ENCODE measurements at places on chromosomes 4 and X.
A peak's percentile ranks its signal among the peaks of the same experiment; 100 is the strongest.

DNA sequence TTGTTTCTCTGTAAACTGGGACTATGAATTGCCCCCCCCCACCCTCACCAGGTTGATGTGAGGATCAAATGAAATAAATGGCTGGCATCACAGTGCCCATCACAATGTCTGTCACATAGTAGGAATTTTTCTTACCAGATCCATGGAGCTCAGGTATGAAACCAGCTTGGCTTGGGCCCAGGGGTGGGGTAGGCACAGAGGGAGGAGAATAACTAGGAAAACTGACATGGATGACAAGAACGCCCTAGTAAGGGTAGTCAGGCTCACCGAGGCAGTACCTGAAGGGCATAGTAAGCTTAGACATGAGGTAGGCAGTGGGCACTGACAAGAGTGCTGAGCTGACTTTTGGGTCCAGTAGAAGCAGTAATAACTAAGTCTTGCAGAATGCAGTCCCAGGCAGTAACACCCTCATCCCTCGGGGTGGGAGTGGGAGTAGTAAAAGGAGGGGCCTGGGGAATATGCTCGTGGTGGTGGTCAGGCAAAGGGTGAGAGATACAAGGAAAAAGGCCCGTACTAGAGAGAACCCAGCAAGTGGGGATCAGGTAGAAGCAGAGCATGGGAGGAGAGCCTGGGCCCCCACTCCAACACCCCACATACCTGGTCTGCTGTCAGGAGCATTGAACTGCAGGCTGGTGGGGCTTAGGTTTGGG, 155.9 kb upstream of the PJA1 start:
- no peak for DNase-seq
- no peak overlapping the region for H3K4me3 ChIP-seq
- H3K27ac ChIP-seq = no peak overlapping the region
- H3K27me3 ChIP-seq = no peaks in the 10 kb centered on the region
- no peaks in the 10 kb centered on the region for H3K36me3 ChIP-seq
- no peaks in the 10 kb centered on the region for H3K4me1 ChIP-seq

- H3K27ac ChIP-seq = peak overlapping the region; percentile 98
- peaks cover 20% of the 10 kb centered on the region for H3K4me1 ChIP-seq
- no peaks in the 10 kb centered on the region for H3K27me3 ChIP-seq
- DNase-seq = no peak
- H3K4me3 ChIP-seq = no peak overlapping the region
- H3K36me3 ChIP-seq = no peaks in the 10 kb centered on the region
Measured at GRCh38 chr4:2714061-2714770, 41.9 kb downstream of the TNIP2 start.

GRCh38 chr4:36841583-36842326, 402.8 kb upstream of the NWD2 start:
- DNase-seq = no peak
- no peaks in the 10 kb centered on the region for H3K27me3 ChIP-seq
- H3K27ac ChIP-seq = no peak overlapping the region
- no peaks in the 10 kb centered on the region for H3K4me1 ChIP-seq
- H3K36me3 ChIP-seq = no peaks in the 10 kb centered on the region
- H3K4me3 ChIP-seq = no peak overlapping the region

DNA sequence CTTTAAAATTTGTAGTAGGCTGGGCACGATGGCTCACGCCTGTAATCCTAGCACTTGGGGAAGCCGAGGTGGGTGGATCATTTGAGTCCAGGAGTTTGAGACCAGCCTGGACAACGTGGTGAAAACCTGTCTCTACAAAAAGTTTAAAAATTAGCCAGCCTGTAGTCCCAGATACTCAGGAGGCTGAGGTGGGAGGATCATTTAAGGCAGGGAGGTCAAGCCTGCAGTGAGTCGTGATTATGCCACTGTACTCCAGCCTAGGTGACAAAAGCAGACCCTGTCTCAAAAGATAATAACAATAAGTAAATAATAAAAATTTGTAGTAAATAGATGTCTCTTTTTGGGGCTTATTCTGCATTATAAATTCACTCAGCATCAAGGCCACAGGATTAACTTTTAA, 118.5 kb downstream of the IRF2 start:
- H3K27me3 ChIP-seq = no peaks in the 10 kb centered on the region
- peaks cover 7% of the 10 kb centered on the region for H3K36me3 ChIP-seq
- H3K4me3 ChIP-seq = no peak overlapping the region
- peak overlapping the region; percentile 87 for H3K27ac ChIP-seq

DNA sequence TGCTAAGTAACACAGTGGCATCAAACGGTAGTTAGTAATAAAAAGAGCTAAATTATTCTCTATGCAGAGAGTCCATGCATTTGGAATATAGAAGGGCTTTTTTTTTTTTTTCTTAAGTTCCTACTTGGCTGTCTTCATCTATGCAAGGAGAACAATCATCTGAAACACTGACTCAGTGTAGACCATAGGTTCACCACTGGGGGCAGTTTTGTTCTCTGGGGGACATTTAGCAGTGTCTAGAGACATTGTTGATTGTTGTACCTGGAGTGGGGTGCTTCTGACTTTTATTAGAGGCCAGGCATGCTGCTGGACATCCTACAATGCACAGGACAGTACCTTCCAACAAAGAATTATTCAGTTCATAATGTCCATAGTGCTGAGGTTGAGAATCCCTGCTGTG, 41.2 kb downstream of the TMA16 start:
- H3K27me3 ChIP-seq = no peaks in the 10 kb centered on the region
- H3K4me3 ChIP-seq = no peak overlapping the region
- peaks cover 21% of the 10 kb centered on the region for H3K4me1 ChIP-seq
- no peak for DNase-seq

DNA sequence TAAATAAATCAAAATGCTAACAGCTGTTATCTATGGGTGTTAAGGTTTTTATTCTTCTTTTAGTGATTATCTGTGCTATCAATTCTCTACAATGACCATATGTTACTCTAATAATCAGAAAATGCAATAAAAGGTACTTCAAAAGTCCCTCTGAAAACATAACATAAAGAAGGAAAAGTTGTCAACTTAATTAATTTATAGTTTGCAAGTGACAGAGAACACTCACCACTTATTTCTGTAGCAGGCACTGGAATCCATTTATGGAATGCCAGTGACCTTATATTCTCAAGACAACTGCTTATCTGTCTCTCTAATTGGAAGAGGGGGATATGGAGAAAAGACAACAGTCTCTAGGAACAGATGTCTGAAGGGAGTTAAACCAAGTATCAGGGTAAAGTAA, 25.6 kb upstream of the PLS3 start:
- no peaks in the 10 kb centered on the region for H3K36me3 ChIP-seq
- H3K27ac ChIP-seq = no peak overlapping the region

DNA sequence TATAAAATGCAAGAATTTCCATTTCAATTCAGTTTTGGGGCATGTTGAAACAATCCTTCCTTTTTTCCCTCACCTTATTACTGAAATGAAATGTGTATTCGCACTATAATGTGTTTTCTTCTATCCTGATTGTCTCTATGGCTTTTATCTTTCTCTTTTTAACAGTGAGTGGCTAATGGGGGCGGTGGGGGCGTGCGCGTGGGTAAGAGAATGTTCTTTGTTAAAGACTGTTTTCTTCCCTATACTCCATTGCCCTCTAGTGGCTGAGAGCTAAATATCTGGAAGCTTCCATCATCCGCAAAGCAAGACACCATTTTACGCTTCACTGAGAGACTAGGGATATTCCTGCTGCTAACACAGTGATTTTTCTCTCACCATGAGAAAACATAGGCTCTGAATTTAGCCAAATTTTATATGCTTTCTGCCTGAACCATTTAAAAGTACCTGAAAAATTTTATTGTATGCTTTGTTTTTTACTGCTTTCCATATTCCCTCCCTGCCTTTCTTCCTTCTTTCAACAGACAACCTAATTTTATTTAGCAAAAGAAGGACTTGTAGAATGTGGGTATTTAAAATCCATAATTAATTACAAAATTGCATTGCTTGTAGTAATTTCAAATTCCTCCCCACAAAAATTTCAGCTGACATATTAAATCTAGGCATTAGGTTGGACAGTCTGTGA, 194.0 kb downstream of the GASK1B start:
- no peak overlapping the region for H3K27ac ChIP-seq
- no peaks in the 10 kb centered on the region for H3K36me3 ChIP-seq
- peaks cover 5% of the 10 kb centered on the region for H3K4me1 ChIP-seq

DNA sequence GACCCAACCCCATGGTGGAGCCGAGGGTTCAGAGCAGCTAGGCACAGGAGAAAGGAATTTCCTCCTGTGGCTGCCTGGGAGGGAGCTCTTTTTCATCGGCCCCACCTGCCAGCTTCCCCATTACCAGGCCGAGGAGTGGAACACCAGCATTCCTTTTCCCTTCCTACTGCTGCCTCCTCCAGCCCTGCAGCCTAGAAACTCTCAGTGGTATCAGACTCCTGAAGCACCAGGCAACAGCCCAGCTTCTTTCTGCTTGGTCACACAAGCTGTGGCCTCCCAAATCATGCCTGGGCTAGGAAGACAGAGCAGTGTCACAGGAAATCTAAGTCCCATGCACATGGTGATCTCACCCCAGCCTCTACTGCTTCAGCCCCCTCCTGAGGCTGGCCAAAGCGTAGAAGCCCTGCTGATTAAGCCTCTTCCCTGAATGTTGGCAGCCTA, 30.1 kb downstream of the RTL5 start:
- DNase-seq = no peak
- H3K27ac ChIP-seq = peak overlapping the region; percentile 98
- H3K27me3 ChIP-seq = no peaks in the 10 kb centered on the region
- H3K4me1 ChIP-seq = peaks cover 29% of the 10 kb centered on the region

DNA sequence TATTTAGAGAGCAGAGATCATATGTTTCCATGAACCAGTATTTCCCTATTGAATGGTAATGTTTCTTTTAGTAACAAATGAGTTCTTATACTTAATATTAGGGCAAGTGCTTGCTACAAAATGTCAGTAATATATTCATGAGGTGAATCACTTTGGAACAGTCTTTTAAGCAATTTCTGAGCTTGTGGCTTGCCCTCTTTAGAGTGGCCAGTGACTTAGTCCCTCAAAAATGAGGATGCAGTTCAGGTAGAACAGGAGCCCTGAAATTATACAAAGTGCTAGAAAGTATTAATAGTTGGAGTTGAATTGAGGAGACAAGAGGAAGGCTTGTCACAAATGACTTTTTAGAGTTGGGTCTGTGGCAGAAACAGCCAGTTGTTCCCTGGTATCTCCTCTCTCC, 53.4 kb upstream of the PITX2 start:
- H3K27me3 ChIP-seq = peaks cover 18% of the 10 kb centered on the region
- H3K4me3 ChIP-seq = no peak overlapping the region
- H3K4me1 ChIP-seq = no peaks in the 10 kb centered on the region
- no peak overlapping the region for H3K27ac ChIP-seq
- DNase-seq = no peak

DNA sequence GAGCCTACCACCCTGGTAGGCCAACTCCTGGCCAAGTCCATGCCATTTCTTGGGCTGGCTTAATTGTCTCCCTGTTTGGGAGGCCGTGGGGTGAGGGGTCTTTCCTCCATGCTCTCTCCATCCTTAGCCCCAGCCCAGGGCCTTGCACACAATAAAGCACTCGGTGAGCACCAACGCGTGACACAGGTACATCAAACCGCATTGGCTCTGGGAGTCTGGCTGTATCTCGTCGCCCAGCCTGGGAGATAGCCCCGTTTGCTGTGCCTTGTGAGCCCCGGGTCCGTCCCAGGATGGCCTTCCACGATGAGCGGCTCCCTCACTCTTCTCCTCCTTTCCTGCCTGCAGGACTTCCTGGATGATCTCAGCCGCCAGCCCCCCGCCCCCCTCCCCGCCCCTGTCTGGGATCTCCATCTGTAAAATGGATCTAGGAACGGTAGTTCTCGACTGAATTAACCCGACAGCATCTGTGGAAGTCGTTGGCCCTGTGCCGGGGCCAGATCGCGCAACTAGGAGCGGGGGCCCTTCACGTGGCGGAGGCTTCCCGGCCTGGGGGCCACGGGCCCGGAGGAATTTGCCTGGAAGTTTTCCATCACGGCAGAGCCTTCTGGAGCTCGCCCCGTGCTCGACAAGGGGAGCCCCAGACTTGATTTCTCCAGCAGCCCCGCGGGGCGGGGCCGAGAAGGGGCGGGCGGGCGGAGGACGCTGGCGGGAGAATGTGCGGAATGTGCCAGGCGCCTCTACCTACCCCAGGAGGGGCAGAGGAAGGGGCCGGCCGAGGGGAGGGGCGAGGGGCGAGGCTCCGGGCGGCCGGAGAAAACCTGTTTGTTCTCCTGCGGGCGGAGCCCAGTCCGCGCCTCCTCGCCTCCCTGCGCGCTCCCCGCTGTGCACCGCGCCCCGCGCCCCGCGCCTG, at the start of gene ZNF185:
TSS of gene ZNF185 (plus strand) at position 846 of the 910 bp plus-strand sequence. CDS start 16,423 bp downstream, outside the sequence.
- no peak for DNase-seq
- H3K27ac ChIP-seq = no peak within 1 kb of the TSS
- H3K36me3 ChIP-seq = no peaks in the 10 kb centered on the region
- H3K4me3 ChIP-seq = peak within 1 kb of the TSS; percentile 70

DNA sequence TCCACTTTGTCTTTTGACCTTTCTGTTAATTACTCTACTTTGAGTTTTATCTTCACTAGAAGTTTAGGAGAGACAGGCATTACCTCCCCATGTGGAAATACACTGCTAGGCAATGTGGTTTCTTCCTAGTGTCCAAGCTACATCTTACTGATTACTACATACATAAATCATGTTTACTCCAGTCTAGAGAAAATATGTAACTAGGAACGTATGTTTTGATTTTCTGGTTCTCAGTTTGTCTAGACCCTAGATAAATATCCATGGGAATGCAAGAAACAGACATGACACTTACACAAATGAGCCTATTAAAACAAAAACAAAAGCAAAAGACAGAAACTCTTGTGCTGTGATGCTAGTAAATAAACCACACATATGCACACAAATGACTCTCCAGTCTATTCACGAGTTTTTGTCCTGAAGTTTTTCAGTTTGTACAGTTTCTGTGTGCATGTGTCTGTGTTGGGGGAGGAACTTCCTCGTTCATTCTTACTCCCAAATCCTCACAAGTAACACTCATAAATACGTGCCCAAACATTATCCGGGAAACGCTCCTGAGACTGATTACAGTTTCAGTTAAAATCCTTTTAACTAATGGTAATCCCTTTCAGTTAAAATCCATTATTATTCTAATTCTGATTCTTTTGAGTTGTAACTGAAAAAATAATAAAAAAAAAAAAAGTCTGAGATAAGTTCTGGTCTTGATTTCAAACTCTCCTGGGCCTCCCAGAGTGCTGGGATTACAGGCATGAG, 283.5 kb upstream of the FTHL17 start:
- H3K4me1 ChIP-seq = no peaks in the 10 kb centered on the region
- H3K4me3 ChIP-seq = no peak overlapping the region
- H3K27me3 ChIP-seq = peaks cover under 1% of the 10 kb centered on the region
- H3K36me3 ChIP-seq = no peaks in the 10 kb centered on the region

- H3K4me3 ChIP-seq = no peak overlapping the region
- no peak for DNase-seq
- H3K4me1 ChIP-seq = no peaks in the 10 kb centered on the region
- H3K27ac ChIP-seq = no peak overlapping the region
Measured at GRCh38 chr4:78018271-78019049, 38.7 kb upstream of the FRAS1 start.

- H3K4me1 ChIP-seq = peaks cover 37% of the 10 kb centered on the region
- H3K36me3 ChIP-seq = no peaks in the 10 kb centered on the region
- H3K27ac ChIP-seq = peak overlapping the region; percentile 93
- no peaks in the 10 kb centered on the region for H3K27me3 ChIP-seq
- H3K4me3 ChIP-seq = peak overlapping the region; percentile 7
Measured at GRCh38 chrX:124010157-124010556, 48.7 kb downstream of the STAG2 start.

GRCh38 chrX:55028040-55028439, 2.7 kb downstream of the ALAS2 start:
- H3K36me3 ChIP-seq = no peaks in the 10 kb centered on the region
- DNase-seq = no peak
- peaks cover 21% of the 10 kb centered on the region for H3K27me3 ChIP-seq
- H3K4me1 ChIP-seq = no peaks in the 10 kb centered on the region
- H3K4me3 ChIP-seq = no peak overlapping the region
